ENCODE measurements at places on chromosomes 4 and X.

DNA sequence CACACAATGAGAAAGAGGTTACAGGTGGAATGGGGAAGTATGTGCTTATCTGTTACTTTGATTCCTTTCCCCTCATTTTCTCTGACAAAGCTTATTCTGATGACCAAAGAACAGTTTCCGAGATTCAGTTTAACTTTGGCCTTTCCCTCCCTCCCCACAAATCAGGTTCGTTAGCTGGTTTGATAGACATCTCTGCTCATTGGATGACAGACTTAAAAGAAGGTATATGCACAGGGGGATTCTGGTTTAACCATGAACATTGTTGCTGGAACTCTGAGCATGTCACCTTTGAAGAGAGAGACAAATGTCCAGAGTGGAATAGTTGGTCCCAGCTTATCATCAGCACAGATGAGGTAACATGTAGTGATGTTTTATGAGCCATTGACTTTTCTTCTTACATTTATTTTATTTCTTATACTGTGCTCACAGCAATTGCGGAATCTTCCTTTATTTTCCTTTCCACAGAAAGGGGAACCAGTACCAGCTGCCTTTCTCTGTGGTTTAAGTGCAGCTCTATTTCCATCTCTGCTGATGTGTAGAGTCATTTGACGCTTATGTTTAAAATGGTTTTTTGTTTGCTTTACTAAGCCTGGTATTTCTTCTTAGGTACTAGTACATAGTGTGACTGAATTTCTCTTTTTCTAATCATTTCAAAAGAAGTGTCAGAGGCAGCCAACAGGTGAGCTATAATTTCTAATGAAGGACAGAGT, 125.0 kb downstream of the AKAP4 start:
- no peak for DNase-seq

DNA sequence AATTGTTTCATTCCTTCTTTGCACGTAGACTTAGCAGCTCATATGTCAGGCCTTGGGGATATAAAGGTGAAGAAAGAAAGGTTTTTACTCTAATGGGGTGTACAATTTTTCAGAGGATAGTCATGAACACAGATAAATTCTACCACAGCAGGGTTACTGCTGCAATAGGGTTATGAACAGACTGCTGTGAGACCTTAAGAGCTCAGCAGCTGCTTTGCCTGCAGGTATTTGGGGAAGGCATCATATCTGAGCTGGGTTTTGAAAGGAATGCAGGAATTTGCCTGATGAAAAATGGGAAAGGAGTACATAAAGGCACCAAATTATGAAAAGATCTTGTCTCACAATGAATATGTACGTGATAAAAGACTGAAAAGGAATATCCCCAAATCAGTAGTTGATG, 128.9 kb downstream of the CEP135 start:
- peak; percentile 10 for DNase-seq

GRCh38 chr4:143617994-143618679, 82.3 kb downstream of the FREM3 start:
- DNase-seq: no peak

DNA sequence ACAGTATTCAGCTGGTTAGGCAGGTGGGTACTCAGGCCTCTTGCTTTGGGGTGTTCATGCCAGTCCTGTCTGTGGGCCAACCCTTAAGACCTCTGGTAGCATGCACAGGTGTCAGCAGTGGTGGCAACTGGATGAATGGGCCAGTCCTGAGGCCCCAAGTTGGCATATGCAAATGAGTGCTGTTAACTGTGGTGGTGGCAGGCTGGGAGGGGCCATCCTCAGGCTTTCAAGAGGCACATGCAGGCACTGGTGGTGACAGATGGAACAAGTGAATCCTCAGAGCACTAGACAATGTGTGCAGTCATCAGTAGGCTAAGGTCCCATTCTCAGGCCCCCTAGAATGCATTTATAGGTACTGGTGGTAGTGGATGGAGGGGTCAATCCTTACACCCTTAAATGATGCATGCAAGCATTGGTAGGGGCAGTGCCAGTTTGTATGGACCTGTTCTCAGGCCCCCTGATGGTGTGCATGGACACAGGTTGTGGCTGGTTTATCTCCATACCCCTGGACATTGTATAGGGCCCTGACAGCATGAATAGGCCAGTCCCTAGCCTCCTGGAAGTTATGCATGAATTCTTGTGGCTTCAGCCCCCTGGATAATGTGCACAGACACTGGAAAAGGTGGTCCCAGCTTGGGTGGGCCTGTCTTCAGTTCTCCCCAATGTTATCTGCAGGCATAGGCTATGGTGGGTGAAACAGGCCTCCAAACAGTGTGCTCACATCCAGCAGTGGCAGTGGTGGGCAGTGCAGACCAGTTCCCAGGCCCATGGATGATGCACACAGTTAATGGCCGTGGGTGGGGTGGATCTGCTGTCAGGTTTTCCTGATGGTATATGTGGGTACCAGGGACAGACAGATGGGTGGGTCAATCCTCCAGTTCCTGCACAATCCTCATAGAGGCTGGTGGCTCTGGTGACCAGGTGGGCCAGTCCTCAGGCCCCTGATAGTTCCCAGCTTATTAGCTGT, 24.7 kb downstream of the TECRL start:
- DNase-seq: no peak

DNA sequence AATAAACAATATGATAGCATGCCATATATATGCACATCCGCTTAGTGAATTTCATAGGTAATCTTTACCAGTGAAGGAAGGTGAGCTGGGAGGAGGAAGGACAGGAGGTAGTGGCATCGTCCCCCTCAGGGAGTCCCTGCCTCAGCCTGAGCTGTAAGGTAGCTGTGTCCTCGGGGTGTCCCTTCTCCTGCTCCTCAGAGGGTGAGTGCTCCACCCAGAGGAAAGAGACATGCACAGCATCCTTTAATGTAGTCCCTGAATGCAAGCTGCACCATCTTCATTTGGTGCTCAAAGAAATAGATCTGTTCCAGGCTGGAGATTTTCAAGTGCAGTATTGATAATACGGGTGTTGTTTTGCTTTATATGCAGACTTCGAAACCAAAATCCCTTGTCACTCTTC, 330.4 kb upstream of the SFRP2 start:
- DNase-seq: peak; percentile 17

- DNase-seq: no peak
Measured at GRCh38 chr4:41655177-41655576, 93.3 kb downstream of the PHOX2B start.

DNA sequence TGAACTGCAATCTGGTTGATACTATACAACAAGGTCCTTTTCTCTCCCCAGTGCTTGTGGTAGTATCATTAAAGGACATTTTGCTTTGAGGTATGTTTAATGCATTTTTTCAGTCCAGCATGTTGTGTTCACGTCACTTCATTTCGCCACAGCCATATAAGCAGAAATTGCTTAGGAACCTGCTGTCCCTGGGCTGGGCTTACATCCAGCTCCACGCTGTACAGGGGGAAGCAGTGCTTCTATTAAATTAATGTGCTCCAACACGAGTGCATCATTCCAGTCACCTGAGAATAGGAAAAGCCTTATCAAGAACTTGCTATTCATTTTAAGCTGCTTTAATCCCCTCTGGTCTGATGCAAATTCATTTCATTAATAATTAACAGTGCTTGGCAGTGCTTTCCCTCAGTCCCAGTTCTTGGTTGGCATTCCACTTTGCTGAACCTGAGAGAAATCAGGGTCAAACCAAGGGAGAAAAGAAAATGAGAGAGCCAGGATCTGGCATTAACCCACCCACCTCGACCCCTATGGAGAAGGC, 47.4 kb upstream of the PTCHD1 start:
- no peak for DNase-seq

DNA sequence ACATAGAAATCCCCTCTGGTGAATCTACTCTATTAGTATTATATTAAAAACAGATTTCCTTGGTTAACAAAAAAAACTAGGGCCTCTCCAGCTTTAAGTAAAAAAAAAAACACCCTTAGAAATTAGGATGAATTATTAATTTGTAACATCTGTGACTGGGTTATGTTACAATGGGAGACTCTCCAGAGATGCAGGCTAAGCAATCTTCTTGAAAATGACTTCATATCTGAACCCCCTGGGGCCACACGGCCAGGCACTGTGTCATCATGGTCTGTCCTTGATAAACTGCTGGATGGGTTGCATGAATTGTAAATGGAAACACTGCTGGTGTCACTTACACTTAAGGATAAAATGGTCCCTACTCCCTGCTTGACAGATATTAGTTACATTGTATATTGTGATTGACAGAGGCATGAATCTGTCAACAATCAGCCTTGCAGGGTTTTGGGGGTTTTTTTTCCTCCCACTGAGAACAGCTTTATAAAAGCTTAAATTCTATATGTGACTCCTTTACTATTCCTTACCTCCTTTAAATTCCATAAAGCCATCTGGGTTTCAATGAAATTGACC, 49.1 kb downstream of the PRKG2 start:
- no peak for DNase-seq

DNA sequence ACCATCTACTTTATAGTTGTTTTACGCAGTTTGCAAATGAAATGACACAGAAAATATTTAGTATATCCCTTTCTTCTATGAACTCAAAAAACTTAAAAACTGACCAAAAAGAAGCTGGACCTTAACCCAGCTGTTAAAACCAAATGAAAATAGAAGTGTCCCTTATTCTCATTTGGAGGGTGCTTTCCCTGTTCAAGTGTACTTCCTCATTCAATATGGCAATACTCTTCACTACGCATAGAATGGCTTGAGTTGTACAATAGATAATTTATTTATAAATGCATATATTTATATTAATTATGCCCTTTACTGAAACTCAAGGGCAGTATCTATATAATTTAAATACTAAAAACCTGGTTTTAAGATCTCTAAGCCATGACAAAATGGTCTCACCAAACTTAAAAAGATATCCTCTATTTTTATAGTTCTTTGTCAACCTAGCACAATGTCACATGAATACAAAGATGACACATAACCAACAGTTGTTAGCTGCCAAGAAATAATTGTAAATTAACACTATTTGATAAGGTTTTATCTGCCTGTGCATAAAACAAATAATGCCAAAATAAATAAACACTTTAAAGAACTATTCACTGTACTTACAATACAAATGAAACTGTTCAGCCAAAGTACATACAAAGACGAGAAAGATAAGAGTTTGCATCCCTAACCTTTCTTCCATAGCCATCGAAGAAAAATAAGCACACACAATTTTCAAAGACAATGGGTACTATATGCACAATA, 25.2 kb downstream of the YTHDC1 start:
- DNase-seq: no peak

DNA sequence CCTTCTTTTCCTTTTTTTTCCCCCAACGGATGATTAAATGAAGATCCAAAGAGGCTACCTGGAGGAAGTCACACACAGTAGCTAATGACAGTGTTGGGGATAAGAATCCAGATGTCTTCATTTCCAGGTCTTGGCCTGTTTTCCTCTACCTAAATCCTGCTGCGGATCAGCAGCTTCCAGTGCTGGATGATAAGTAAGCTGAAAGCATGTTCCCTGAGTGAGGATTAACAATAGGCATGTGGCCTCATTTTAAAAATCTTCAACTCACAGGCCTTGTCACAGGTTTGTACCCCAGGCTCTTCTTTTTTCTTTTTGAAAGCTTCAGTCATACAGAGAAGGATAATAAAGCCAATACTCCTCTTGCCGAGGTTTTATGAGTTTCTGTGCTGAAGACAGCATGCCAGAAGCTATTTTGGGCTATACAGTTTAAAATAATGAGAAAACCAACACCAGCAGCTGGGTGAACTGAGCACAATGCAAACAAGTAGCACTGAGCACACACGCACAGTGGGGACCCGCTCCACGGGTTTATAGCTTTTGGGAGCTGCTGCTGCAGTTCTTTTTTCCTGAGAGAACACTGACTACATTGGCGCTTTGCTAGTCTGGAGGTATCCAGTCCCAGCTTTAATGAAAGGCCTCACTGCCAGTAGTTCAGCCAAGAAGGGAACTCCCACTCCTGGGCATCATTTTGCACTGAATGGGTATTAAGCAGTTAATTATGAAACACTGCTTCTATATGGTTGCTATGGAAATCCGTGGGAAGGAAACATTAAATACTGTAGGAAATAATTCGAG, 184.2 kb upstream of the CTSO start:
- DNase-seq: no peak

GRCh38 chr4:185773419-185773818, 38.6 kb downstream of the SORBS2 start:
- DNase-seq: no peak

DNA sequence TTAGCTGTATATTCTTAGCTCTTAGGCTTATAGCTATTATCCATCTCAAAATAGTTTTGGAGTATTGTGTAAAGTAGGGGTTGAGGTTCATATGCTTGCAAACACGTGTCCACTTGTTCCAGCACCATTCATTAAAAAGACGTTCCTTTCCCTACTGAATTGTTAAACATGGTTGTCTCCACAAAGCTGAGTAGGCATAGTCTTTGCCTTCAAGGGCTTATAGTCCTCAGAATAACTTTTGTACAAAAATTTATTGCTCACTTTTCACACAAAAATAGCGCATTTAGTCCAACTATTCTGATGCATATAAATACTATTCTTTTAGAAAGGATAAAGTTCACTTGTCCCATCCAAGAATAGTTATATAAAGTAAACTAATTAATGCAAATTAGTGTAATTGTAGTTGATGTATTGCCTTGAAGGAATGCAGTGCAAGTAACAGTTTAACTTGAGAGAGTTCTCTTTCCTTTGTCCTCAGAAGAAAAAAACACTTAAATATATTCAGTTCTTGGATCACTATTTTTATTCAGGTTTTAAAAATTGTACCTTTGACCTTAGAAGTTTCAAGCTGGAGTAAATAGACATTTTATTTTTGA, 14.1 kb downstream of the LRIT3 start:
- no peak for DNase-seq

- DNase-seq: no peak
Measured at GRCh38 chr4:174918058-174918457, at the start of gene ADAM29. Gene ADAM29, plus strand, starts transcription at chr4:174918358. Its CDS starts 57,168 bp downstream, at chr4:174975526.

- no peak for DNase-seq
Measured at GRCh38 chrX:13854003-13854402, 37.1 kb upstream of the GPM6B start.

DNA sequence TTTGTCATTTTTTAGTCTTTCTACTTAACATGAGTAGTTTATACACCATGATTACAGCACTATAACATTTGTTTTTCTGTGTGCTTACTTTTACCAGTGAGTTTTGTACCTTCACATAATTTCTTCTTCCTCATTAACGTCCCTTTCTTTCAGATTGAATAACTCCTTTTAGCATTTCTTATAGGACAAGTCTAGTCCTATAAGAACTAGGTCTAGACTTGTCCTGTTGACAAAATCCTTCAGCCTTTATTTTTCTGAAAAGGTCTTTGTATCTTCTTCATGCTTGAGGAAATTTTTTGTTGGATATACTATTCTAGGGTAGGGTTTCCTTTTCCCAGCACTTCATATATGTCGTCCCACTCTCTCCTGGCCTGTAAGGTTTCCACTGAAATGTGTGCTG, 253.3 kb upstream of the ARHGAP24 start:
- DNase-seq: no peak

DNA sequence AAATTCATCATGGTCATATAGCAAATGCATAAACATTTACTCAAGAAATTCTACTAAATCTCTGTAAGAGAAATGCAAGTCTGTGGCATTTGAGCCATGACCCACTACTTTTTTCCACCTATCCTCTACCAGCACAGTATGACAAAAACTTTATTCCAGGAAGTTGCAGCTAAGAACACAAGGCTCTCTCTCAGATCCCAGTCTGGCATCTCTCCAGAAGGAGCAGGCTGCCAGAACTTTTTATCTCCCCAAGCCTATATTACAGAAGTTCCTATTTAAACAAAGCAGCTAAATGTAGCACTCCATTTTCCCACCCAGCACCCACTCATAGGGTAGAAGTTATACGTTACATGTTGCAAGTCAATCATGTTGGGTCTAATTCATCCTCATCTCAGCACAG, 49.3 kb upstream of the EPGN start:
- peak; percentile 51 for DNase-seq
